Adrenal gland (tissue), 19 donors: ENCODE measurements at places on chromosomes 16 and 17. TPM values are rescaled to one million over a fixed set of nuclear protein-coding genes. Genes with fewer than 3 reads are reported as not detected.

GPR139 gene
- total RNA-seq = not detected

ADGRG1 gene
- 32.9 TPM for total RNA-seq

FAM83G gene
- total RNA-seq = 7.3 TPM

BAIAP3 gene
- total RNA-seq = 22.0 TPM

ABAT gene
- total RNA-seq = 55.0 TPM

CLEC18C gene
- 0.64 TPM for total RNA-seq

TTYH2 gene
- total RNA-seq = 17.6 TPM

NOL3 gene
- 90.9 TPM for total RNA-seq

SULT1A2 gene
- 2.1 TPM for total RNA-seq

EFNB3 gene
- 1.1 TPM for total RNA-seq

RAP1GAP2 gene
- 7.3 TPM for total RNA-seq

CCNF gene
- total RNA-seq = 3.4 TPM

CDH16 gene
- total RNA-seq = not detected

SLC25A19 gene
- 15.8 TPM for total RNA-seq

PLA2G15 gene
- total RNA-seq = 35.6 TPM

WFIKKN1 gene
- total RNA-seq = 0.28 TPM

KRT33B gene
- total RNA-seq = not detected

KARS1 gene
- 72.9 TPM for total RNA-seq

SEPTIN1 gene
- total RNA-seq = 5.5 TPM

RPS6KB1 gene
- total RNA-seq = 40.0 TPM

GSG1L gene
- total RNA-seq = not detected

CLEC3A gene
- total RNA-seq = not detected

DNAH3 gene
- total RNA-seq = 0.06 TPM

NPIPA8 gene
- 13.3 TPM for total RNA-seq

PPY gene
- total RNA-seq = not detected

FGF11 gene
- total RNA-seq = 12.1 TPM

SMTNL2 gene
- total RNA-seq = 0.11 TPM

FBXL16 gene
- 0.78 TPM for total RNA-seq

ETV4 gene
- 1.3 TPM for total RNA-seq

RNF135 gene
- total RNA-seq = 35.6 TPM

TMEM88 gene
- 41.9 TPM for total RNA-seq

PRKCB gene
- total RNA-seq = 6.5 TPM

TMC6 gene
- total RNA-seq = 36.7 TPM

CDK3 gene
- 6.5 TPM for total RNA-seq

FBXW10 gene
- total RNA-seq = not detected

UMOD gene
- not detected for total RNA-seq
